Stimulated activated CD4-positive, alpha-beta T cell treated with anti-CD3 and anti-CD28 coated beads, Interleukin-1b, Interleukin-23, amount 100 ng/mL, for 4 hours (primary cell): ENCODE measurements at places on chromosomes 11 and 22.

GRCh38 chr11:75325713-75326438, 25.6 kb downstream of the ARRB1 start:
- DNase-seq: peak; percentile 44

DNA sequence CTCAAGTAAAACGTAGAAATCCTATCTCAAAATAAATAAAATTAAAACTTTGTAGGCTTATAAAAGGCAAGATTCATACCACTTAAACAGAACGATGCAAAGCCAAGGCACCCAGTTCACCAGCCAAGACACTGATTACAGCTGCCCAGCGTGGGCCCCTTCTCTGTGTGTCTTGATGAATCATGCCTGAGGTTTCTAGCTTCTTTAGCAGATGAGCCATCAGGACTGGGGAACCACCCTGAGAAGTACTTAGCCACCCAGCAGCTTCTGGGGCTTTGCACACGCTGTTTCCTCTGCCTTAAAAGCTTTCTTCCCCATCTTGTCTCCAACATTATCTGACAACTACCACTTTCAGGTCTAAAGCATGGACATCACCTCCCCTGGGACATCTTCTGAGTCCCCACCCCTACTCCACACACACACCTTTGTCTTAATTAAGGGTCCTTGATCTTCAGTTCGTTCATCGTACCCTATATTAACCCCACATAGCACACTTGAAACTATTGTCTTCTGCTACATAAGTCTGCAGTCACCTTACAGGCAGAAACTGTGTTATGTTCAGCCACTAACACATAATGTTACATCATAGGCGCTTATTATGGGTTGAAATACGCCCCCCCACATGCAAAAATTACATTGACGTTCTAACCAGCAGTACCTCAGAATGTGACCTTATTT, 8.7 kb upstream of the LAYN start:
- DNase-seq: peak; percentile 40

DNA sequence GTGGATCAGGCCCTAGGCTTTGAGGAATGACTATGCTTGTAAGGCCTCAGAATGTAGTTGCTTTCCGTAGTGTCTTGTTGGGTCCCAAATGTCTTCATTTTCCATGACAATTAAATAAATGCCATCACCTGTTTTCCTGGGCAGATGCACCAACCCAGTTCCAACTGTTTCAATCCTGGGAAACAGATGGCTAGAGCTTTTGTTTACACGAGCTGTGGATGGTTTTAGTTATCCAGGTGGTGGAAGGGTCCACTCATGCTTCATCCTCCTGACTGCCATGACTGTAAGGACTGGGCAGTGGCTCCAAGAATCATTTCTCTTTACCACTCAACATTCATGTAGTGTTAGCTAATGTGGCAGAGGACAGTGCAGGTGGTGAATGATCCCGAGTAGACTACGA, 8.6 kb downstream of the RCN1 start:
- no peak for DNase-seq

GRCh38 chr11:36454941-36455631, 55.0 kb downstream of the TRAF6 start:
- no peak for DNase-seq

- peak; percentile 25 for DNase-seq
Observed at GRCh38 chr11:44950031-44950624, 555 bp downstream of the TP53I11 start.

DNA sequence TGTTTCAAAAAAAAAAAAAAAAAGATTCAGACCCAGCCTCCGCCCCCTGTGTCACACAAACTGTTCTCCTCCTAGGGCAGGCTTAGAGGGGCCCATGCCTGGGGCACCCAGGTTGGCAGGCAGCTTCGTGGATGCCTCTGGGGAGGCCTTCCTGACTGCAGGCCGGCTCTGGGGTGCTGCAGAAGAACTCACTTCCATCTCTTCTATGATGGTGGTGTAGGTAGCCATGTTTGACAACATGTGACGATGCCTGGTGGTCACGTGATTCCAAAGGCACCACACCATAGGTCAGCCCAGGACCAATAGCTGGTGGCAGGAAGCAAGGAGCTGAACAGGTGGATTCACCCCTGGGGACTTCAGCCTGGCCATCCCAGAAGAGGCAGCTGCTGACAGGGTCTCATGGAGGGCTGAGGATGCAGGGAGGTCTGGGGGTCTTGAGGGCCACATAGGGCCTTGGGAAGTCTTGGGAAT, 24.1 kb upstream of the CELSR1 start:
- DNase-seq: no peak

DNA sequence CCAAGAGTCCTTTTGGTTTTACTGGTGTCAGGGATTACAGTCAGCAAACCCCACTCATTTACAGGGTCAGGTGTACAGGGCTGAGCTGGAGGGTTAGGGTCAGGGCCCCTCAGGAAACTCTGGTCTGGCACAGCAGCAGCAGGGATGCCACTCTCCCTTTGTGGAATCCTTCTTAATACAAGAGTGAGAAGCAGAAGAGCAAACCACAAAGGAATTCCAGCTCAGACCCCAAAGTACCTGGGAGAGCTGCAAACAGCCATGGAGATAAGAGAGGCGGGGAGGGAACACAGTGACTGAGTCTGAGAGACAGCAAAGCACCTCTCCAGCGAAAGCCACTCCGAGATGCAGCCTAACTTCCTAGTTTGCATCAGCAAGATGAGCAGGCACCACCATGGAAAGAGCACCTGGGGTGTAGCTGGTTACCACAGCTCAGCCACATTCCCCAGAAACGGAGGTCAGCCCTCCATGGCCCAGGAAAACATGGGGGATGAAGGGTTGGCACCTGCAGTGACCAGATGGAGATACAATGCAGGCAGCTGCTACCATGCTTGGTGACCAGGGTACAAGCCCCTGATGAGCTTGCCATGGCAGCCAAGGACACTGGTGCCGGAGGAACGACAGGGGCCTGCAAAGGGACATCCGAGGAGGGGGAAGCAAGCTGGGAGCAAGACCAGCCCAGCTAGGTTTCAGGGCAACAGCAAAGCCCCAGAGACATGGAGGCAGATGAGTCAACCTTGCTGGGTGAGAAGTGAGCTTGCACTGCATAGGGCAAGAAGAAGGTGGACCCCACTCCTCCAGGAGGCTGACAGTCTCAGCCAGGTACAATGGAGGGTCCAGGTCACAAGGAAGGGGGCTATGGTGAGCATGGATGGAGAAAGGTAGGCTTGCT, 3.9 kb downstream of the BET1L start:
- DNase-seq: no peak

GRCh38 chr11:48017105-48017830, 36.9 kb downstream of the PTPRJ start:
- DNase-seq: no peak

GRCh38 chr11:15819679-15820286, 536.6 kb downstream of the SOX6 start:
- peak; percentile 10 for DNase-seq

GRCh38 chr11:11845551-11845950, 3.8 kb downstream of the USP47 start:
- no peak for DNase-seq

- no peak for DNase-seq
Observed at GRCh38 chr11:47132490-47132889, 44.2 kb downstream of the ARFGAP2 start.

DNA sequence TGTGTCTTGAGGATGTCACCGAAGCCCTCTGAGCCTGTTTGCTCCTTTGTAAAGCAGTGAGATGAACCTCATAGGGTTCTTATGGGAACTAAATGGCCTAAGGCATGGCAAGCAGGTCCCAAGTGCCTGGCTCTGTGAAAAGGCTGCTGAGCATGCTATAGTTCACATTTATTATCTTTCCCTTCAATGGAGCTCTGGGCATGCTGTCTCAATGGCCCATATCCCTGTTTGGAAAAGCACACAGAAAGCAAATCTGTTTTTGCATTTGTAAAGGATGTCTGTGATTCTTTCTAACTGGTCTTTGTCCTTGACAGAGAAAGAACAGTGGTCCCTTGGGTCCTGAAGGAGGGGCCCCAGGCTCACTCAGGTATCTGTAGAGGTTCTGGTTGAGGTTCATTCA, 26.4 kb downstream of the RTCB start:
- DNase-seq: no peak

DNA sequence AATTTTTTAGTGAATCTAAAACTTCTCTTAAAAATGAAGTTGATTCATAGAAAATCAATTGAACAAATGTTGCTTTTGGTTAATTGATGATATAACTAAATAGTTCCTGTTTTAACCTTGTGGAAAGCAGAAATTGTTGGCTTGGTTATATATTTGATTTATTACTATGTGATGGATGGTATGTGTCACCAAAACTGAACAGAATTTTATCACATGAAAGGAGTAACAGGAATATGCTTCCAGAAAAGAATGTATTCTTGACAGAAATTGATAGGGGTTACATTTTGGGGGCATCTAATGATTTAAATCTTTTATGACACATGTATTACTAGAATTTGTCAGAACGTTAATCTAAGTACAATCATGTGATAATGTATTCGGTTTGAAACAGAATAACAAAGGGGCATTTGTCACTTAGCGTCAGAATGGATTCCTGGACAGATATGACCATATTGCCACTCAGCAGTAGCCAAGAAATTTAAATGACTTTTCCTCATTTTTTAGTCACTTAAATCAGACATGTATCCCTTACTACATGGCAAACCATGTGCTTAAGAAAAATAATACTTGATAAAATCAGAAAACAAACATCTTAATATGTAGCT, 295.2 kb downstream of the GRM5 start:
- DNase-seq: no peak

GRCh38 chr11:16126362-16126761, 230.0 kb downstream of the SOX6 start:
- no peak for DNase-seq

GRCh38 chr22:28435140-28435768, 244.4 kb downstream of the TTC28 start:
- DNase-seq: no peak

DNA sequence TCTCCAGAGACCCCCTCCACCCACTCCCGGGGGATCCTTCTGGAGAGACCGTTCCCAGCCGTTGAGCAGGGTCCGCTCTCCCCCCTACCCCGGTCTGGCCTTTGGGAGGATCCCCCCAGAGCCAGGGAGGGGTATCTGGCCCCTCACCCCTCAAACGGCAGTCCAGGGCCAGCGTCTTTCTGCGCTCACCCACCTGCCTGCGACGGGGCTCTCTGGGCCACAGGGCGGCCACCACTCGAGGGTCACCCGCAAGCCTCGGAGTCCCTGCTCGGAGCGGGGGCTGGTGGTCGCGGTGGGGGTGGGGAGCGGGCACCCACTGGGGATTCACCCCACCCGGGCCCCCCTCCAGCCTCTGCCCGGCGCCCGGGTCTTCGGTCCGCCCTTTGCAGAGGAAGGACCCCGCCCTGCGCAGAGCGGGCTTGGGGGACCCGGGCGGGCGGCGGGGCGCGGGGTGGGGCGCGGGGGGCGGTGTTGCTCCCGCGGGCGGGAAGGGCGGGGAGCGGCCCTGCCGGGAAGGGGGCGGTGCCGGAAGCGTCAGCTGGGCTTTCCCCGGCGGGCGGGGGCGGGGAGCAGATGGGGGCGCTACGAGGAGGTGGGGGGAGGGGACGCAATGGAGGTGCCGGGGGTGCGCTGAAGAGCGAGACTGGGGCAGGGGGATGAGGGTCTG, 16.6 kb downstream of the CRELD2 start:
- peak; percentile 93 for DNase-seq

GRCh38 chr11:8047382-8047781, 33.6 kb upstream of the TUB start:
- no peak for DNase-seq

DNA sequence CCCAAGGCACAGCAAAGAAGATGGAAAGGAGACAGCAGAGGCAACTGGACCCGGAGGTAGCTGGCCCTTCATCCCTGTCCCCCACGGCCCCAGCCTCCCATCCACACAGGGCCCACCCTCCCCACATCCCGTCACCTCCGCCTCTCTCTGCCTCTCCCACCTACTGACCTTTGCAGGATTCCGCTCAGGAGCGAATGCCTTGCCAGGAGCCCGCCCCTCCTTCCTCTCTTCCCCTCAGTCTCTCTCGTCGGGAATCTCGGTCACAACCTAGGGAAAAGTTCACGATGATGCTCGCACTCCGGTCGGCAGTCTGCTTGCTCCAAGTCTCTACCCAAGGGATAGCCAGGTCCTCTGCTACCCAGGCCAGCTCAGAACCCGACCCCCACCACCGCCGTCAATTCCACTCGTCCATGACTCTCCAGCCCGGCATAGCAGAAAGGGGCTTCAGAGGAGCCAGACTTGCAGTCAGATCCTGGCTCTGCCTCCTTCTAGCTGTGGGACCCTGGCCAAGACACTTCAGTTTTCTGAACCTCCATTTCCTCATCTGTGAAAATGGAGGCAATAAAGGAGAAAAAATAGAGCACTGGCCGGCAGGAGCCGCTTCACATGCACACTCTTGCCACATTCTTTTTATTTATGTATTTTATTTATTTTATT, 10.2 kb downstream of the AHNAK start:
- DNase-seq: no peak

DNA sequence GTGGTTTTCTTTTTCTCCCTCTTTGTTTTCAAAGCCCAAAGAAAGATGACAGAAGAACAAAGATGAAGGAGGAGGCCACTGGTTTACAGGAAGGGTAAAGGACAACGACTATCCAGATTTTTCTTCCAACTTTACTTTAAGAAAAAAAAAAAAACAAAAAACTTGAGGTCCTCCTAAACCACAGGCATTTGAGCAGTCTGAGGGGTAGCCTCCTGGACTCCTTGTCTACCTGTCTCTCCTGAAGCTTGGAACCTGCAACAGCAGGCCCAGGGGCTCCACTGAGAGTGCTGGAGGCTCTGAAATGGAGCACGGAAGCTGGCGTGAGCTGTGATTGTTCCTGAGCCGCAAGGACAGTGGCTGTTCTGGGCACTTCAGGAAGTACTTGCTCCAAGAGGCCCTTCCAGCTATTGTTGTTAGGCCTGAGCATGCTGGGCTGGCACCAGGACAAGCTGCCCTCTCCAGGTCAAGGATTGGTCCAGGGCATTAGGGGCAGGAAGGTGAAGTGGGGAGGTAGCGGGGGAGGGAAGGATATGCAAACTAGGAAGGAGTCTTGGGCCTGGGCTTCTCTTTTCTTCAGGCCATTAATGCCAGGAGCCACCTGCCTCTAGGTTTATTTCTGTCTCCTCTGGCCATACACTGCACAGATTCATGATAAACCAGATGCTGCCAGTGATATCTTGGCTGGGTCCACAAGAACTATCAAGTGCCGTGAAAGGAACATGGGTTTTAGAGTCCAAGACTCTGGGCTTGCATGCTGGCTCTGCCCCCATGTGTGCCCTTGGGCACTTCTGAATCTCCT, 147.3 kb downstream of the CCDC34 start:
- no peak for DNase-seq

DNA sequence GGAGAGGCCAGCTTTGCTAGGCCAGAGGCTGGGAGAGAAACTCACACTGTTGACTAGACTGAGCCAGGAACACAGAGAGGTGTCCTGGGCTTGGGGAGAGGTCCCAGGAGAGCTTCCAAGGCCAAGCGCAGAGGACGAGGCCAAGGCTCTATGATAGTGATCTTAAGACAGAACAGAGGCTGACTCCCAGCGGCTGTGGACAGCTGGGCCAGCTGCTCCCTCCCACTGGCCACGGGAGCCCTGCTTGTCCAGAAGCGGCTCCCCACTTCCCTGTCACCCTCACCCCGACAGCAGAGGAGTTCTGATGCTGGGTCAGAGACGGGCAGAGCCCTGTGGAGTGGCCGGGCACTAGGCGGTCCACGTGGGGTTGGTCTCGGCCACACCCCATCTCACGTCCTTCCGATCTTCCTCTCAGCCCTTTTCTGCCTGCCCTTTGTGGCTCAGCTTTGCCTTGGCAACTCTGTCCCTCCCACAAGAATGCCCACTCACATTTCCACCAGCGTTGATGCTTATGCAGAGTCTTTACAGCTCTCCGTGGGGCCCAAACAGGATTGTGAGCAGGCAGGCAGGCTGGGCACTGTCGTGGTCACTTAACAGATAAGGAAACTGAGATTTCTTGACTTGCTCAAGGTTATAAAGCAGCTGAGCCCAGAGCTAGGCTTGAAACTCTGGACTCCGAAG, 68.2 kb downstream of the FBXO7 start:
- no peak for DNase-seq
